ENCODE measurements at places on chromosomes 5 and 9. TPM values are rescaled to one million over a fixed set of nuclear protein-coding genes. Genes with fewer than 3 reads are reported as not detected.
A peak's percentile ranks its signal among the peaks of the same experiment; 100 is the strongest.

The GARNL3 gene
- total RNA-seq: 17.3 TPM

DNA sequence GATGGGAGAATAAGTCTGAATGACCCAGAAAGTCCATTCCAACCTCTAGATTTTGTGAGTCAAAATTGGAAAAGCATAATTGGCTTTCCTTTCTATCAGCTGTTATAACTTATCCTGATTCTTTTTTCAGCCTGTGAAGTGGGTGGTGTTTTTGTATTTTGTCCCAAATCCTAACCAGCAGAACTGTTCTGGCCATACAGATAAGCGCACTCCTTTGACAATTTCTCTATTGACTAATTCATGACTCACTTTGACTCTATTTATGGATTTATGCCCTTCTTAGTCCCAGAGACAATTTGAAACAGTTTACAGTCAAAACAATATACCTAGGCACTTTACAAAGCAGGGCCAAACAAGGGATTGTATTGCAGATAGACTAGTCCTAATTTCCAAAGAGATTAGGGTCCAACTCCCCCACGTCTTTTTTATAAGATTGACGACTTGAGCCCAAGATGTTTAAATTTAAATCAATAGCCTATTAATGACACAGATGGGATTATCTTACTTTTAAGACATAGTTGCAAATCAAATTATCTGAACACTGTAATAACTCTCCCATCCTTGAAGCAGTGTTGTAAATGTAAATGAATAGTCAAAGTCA lies 301.7 kb upstream of the SEMA6A start:
- H3K4me1 ChIP-seq: peaks cover 11% of the 10 kb centered on the region
- DNase-seq: no peak
- no peak overlapping the region for H3K27ac ChIP-seq
- H3K36me3 ChIP-seq: no peaks in the 10 kb centered on the region
- no peaks in the 10 kb centered on the region for H3K27me3 ChIP-seq

GRCh38 chr5:151937851-151938250 lies 13.2 kb upstream of the GLRA1 start:
- DNase-seq: no peak
- no peaks in the 10 kb centered on the region for H3K4me1 ChIP-seq
- no peaks in the 10 kb centered on the region for H3K36me3 ChIP-seq
- no peaks in the 10 kb centered on the region for H3K27me3 ChIP-seq
- no peak overlapping the region for H3K4me3 ChIP-seq

DNA sequence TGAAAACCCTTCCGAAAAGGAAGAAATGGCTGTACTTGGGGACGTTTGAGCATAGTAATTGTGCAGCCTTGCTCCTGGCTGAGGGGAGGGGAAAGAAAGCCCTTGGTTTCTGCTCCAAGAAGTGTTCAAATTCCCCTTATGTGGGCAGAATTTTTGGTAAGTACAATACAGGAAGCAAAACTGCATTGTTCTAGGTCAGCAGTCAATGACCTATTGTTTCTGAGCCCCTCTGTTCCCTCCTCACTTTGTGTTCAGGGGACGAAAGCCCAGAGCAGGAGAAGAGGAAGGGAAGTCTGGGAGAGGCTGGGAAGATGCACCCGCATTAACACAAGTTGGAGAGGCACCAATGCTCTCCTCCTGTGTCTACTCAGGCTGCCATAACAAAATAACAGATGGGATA lies 11.9 kb downstream of the BASP1 start:
- peak overlapping the region; percentile 70 for H3K27ac ChIP-seq
- no peak for DNase-seq
- H3K27me3 ChIP-seq: no peaks in the 10 kb centered on the region
- H3K36me3 ChIP-seq: no peaks in the 10 kb centered on the region
- peaks cover 20% of the 10 kb centered on the region for H3K4me1 ChIP-seq
- no peak overlapping the region for H3K4me3 ChIP-seq

DNA sequence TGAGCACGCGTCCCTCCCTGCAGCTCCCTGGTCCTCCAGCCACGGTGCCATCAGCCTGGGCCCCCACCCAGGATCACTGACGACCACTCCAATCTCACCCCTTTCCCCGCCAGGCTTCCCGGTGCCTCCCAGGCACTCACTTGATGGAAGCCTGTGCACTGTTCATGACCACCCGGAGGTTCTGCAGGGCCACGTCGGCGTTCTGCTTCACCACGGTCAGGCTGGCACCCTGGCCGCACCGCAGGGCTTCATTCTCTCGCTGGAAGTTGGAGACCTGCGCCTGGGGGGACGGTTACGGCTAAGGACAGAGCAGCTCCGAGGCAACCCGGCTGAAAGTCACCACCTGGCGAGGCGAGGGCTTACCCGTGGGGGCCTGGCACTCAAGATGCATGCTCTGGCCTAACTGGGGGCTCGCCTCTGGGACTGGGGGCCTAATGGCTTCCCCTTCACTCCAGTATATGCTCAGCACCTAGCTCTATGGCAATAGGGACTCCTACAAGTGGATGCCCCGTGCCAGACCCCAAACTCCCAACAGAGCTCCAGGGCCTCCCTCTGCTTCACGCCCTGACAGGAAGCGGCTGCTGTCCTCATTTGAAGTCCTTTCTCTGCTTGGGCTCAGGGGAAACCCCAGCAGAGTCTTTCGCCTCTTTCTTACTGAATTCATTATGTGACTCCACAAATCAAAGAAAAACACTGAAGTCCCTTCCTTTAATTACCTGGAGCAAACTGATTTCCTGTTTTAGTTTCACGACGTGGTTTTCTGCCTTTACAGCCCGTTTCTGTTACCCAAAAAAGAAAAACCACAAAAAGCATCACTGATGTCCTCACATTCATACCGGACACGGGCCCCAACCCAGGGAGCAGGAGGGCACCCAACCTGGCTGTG lies 4.2 kb upstream of the SNAPC4 start:
- no peak for DNase-seq
- no peaks in the 10 kb centered on the region for H3K27me3 ChIP-seq
- H3K27ac ChIP-seq: no peak overlapping the region
- peaks cover 10% of the 10 kb centered on the region for H3K4me1 ChIP-seq
- H3K36me3 ChIP-seq: peaks cover 8% of the 10 kb centered on the region

- no peaks in the 10 kb centered on the region for H3K36me3 ChIP-seq
- no peak overlapping the region for H3K27ac ChIP-seq
- no peak overlapping the region for H3K4me3 ChIP-seq
- no peaks in the 10 kb centered on the region for H3K4me1 ChIP-seq
- H3K27me3 ChIP-seq: no peaks in the 10 kb centered on the region
These were observed 70.5 kb downstream of the FOCAD start for GRCh38 chr9:20754556-20754955.

Measured in thyroid gland (tissue), 4 donors.